ENCODE measurements at places on chromosomes 12 and 14.

DNA sequence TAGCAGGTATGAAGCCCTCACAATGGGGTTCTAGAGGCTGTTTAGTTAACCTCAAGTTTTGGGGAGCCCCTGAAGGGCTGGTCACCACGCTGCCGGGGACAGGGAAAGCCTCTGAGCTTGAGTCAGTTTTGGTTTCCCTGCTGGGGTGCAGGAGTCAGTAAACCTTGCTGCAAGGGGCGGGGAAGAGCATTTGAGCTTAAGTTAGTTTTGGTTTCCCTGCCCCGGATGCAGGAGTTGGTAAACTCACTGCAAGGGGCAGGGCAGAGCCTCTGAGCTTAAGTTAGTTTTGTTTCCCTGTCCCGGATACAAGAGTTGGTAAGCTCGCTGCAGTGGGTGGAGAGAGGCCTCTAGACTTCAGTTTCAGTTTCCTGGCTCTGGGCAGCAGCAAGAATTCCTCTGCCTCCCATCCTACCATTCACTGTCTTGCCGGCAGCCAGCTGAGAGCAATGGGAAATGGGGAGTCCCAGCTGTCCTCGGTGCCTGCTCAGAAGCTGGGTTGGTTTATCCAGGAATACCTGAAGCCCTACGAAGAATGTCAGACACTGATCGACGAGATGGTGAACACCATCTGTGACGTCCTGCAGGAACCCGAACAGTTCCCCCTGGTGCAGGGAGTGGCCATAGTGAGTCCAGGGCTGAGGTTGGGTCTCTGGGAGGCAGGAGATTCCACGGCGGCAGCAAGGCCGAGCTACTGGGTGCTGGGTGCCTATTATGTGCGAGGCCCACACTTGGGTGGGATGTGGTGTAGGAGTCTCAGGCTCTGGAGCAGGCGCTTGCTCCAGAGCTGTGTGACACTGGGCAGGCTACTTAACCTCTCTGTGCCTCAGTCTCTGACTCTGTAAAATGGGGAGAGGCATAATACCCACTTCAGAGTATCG lies at the start of gene OAS2:
Gene OAS2 (plus strand): TSS at position 357 of the 878 bp plus-strand sequence. CDS start 90 bp downstream, at position 447.
- DNase-seq: peak; percentile 64

DNA sequence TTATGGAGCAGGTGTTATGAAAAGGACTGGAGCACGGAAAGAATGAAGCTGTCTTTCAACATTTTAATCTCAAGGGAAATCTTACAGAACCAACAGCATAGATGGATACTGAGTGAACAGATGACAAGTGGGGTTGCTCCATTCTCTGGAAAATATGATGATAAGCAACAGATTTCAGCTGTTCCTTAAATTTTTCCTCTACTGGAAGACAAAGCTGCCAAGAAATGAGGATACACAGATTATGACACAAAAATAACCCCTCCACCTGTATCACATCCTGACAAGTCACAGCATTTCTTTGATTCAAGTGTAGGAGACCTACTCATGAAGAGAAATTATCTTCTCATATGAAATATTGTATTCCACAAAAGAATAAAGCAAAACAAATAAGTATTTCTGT lies 13.0 kb upstream of the TMTC2 start:
- no peak for DNase-seq

DNA sequence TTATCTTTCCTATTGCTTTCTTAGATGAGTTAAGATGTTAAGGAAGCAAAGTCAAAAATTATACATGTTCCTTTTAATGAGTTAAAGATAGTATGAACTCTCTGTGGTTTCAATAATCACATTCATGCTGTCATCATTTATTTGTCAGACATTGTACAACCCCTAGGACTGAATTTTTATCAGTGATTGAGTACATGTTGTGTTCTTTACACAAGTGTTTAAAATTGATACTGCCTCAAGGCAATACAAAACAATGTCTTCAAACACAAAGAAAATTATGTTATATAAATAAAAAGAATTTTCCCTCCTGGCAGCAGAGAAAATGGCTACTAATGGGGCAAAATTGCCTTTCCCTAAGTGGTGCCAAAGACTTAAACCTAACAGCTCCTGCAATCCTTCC lies 34.6 kb upstream of the KCNJ8 start:
- no peak for DNase-seq

DNA sequence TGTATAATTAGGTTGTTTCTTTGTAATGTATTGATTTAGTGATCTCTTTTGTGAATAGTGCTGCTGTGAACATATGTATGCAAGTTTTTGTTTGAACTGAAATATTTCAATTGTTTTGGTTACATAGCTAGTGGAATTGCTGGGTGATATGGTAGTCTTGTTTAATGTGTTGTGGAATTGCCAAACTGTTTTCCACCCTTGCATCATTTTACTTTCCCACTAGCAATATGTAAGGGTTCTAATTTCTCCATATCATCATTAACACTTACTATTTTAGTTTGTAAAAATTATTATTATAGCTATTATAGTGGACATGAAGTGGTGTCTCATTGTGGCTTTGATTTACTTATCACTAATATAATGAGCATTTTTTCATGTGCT lies 5.9 kb downstream of the G2E3 start:
- DNase-seq: no peak

GRCh38 chr14:61638595-61639387 lies 56.5 kb upstream of the HIF1A start:
- DNase-seq: no peak

DNA sequence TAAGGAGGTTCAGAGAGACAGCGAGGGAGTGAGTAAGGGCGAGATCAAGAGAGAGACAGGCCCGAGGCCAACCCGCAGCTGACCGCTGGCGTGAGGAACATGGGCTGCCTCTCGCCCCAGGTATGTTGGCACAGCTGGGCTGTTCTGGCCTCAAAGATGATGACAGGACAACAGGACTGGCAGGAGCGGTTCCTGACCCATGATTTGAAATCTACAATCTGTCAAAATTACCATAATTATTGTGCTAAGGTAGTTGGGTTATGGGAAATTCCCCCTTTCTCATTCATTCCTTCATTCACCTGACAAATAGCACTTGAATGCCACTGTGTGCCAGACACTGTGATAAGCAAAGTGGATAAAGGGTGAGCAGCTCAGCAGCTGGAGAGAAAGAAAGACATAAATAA lies 5.1 kb upstream of the ENDOU start:
- DNase-seq: no peak

DNA sequence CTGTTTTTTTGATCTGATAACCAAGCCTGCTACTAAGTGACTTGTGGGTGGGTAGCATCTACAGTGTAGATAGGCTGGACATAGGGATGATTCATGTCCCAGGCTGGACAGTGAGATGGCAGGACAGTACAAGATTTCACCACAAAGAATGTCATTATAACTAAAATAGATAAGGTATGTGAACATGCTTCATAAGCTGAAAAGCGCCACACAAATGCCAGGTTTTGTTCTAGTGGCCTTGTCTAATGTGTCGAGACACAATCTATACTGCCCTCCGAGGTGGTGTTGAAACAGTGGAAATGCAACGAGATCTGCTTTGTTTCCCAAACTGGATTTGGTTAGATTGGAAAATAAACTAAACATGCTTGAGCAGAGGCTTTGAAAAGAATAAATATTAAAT lies 4.4 kb downstream of the LGALS3 start:
- no peak for DNase-seq

DNA sequence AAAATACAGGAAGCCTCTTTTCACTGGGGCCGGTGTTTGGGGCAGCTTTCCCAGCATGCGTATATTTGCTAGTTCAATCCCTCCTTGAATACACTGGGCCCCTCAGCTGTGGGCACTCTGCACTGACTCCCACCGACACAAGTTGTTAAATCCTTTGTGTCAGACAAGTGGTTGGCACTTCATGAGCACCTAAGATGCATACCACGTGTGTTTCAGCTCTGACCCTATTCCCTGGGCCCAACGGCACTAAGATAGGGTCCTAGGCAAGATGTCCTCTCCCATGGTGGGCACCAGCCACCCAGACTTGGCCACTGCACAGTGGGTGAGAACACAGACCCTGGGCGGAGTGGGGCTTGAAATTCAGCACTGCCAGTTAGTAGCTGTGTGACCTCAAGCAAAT lies 173.8 kb downstream of the BCL11B start:
- no peak for DNase-seq

- DNase-seq: no peak
Measured at GRCh38 chr14:92633724-92634123, 114.7 kb downstream of the LGMN start.

DNA sequence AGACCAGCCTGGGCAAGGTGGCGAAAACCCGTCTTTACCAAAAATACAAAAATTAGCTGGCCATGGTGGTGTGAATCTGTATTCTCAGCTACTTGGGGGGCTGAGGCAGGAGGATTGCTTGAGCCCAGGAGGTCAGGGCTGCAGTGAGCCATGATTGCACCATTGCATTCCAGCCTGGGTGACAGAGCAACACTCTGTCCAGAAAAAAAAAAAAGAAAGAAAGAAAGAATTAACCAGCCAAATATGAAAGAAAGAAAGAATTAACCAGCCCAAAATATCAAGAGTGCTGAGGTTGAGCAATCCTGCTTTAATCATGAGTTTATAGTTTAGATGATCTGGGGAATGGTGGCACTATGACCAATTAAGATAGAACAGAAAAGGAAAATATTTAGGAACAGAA lies 3.5 kb upstream of the ACTN1 start:
- DNase-seq: no peak

GRCh38 chr14:106185837-106186233 lies 659.5 kb downstream of the TMEM121 start:
- DNase-seq: peak; percentile 35

DNA sequence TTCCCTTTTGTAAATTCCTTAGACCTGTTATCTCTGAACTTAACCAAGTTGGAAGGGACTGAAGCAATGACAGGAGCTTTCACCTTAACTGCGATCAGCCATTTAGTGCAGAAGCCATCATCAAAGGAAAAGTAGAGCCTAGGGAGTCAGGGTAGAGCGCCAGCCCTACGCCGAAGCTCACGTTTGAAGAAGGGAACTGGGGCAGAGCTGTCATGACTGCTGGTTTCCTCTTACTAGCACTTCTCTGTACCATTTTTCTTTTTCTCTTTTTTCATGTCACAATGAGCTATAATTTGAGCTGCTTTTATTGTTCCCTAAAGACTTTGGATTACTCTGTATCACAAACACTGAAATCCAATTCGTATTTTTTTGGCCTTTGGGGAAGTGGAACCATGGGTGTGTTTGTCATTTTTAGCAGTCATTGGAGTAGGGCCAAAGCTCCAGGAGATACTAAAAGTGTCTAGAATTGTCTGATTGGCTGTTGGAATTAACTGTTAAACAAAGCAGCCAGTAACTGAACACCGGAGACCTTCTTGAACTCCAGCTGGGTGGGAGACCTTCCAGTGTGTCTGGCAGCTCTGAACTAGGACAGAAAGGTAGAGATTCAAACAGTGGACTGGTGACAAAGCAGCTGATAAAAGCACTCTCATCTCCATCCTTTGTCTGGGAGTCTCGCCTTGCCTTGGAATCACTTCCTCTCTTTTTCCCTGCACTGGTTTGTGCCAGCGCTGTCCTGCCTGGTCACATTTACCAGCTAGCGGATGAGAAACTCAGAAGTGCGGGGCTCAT lies 9.1 kb downstream of the MTRFR start:
- no peak for DNase-seq
